ENCODE measurements at places on chromosomes 7 and 10. TPM values are rescaled to one million over a fixed set of nuclear protein-coding genes. Genes with fewer than 3 reads are reported as not detected.

DNA sequence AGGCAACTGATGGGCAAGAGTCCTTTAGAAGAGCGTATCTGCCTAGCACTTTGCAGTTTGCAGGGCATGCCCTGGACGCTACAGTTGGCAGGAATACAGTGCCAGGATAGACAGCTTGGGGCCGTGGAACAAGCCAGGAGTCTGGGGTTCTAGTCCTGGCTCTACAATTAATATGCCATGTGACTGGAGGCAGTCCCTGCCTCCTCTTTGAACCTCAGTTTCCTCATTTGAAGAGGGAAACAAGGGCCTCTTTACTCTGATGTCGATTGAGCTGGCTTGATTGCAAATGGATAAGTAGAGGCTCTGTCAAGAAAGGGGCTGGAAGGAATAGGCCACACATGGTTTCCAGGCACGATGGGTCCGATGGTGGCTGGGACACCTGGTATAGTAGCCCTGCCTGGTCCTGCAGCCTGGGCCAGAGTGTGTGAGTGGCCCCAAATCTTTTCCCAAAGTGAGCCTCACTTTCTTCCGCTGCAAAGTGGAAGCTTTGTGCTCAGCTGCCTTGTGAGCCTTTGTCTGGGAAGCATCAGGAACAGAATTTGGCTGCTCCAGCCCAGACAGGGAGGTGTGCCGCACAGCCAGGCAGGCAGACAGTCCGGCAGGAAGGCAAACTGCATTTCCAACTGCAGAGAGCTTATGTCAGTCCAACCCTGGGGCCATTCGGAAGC lies 111.4 kb upstream of the PPIF start:
- no peak for DNase-seq

- DNase-seq: no peak
Measured at GRCh38 chr7:93228302-93228701, 2.0 kb upstream of the HEPACAM2 start.

DNA sequence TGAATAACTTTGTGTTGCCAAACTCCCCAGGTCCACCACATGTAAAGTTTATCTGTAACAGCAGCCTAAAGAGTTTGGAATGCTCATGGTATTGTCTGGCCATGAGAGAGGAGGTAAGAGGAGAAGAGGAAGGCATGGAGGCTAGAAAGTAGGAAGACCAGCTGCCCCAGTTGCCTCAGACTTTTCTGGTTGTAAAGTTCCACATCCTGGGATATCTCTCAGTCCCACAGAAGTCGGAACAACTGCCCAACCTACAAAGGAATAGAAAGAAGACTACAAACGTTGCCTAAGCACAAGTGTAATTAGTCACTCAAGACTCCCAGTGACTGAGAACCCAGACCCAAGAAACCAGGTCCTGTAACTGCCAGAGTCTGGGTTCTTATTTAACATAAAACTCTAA lies 47.3 kb downstream of the CREB3L2 start:
- DNase-seq: no peak

DNA sequence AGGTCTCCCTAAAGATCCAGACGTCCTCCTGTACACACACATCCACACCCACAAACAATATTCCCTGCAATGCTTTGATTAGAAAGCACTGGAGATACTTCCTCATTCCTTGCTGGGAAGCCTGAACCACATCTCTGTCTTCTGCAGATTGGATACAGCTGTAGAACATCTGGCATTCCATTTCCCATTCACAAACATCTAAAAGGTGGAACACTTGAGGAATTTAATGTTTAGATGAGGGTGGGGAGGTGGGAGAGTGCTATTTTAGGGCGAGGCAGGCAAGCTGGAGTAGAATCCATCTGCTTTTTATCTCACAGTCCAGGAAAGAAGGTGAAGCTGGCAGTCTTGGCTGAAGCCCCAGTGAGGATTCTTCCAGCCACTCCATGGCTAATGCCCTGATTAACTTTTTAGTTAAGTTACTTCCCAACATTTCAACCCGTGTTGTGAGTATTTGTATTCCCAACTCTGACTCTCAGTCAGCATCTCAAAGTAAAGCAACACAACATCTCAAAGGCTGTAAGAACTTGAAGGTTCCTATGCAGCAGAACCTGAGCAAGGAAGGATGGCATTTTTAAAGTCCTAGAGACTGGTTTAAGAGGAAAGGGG lies 46.1 kb downstream of the CYTH3 start:
- DNase-seq: no peak

PON1 gene
- total RNA-seq: 0.31 TPM

GRCh38 chr7:44368455-44368854 lies 43.1 kb upstream of the CAMK2B start:
- no peak for DNase-seq

DNA sequence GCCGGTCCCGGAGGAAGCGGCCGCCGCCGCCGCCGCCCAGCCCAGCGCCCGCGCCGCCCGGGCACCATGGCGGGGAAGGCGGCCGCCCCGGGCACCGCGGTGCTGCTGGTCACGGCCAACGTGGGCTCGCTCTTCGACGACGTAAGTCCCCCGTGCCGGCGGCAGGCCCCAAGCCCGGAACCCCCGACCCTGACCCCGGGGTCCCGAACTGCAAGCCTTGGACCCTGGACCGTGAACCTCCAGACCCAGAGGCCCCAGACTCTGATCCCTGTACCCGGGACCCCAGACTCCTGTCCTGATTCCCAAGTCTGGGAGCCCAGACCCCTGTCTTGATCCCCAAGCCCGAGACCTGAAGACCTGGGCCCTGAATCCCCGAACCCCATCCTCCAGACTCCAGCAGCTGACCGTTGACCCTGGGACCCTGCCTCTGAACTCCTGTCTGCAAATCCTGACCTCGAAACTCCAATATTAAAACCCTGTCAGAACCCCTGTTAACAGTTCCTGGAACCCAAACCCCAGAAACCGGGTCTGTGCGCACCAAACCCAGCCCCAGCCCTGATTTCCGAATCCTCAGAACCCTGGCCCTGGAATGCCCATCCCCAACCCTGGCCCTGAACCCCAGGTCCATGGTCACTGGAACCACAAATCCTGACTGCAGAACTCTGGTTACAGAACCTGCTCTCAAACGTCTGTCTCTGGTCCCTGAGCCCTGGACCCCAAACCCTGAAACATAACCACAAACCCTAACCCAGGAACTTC lies 623 bp downstream of the INPP5A start:
- no peak for DNase-seq

DKK1 gene
- total RNA-seq: not detected

- no peak for DNase-seq
Measured at GRCh38 chr7:107609811-107610261, 29.8 kb downstream of the BCAP29 start.

TMEM213 gene
- total RNA-seq: not detected

PSPH gene
- total RNA-seq: 4.7 TPM

GRCh38 chr7:108014747-108015682 lies 12.1 kb upstream of the LAMB1 start:
- DNase-seq: no peak

PTF1A gene
- total RNA-seq: not detected

DNA sequence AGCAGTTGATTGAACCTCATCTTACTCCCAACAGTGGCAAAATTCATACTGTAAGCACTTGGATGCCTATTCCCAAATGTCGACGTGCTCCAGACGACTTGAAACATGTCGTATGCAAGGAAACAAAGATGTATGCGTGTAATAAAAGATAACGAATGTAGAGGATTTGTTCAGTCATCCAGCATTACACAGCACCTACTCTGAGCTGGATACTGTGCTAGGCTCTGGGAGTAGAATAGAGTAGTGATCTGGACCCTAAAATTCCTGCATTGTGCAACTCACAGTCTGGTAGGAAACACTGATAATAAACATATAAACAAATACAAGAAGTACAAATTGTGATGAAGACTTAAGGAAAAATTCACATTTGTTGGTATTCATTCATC lies 5.6 kb upstream of the TBX20 start:
- no peak for DNase-seq

GRCh38 chr10:43594944-43595589 lies 11.2 kb upstream of the ZNF485 start:
- DNase-seq: no peak

- DNase-seq: no peak
Measured at GRCh38 chr7:21092766-21093702, 306.3 kb upstream of the SP8 start.

TRIL gene
- total RNA-seq: 0.85 TPM

ACADSB gene
- 40.2 TPM for total RNA-seq

DNA sequence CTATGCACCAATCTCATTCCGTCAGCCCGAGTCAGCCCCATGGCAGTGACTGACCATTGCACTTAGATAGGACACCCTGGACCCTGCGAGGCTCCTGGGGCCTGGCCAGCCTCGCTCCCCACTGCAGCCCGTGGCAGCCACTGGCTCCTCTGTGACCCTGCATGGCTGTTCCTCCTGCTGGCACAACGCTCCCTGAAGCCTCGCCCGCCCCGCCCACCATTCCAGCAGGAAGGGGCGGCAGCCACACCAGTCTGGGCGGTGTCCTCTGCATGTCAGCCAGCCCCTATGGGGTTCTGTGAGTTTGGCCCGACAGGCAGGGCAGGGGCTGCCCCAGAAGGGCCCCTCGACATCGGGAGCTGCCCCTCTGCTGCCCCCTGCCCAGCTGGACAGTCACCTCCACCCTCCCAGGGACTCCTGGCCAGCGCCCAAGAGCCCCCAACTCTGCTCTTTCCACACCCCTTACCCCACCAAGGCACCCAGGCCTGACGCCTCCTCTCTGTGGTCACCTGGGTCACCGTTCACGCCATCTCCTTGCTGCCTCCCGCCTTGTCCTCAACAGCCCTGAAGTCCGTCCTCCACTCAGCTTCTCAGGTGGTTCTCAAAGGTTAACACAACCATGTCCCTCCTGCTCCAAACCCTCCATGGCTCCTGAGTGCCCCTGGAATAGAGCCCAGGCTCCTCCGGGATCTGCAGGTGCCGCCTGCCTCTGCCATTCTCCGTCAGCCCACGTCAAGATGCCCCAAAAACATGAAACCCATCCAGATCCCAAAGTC lies 103.5 kb downstream of the MICALL2 start:
- DNase-seq: no peak

- DNase-seq: no peak
Measured at GRCh38 chr10:124691421-124692099, 52.6 kb downstream of the FAM53B start.

RARRES2 gene
- 4.7 TPM for total RNA-seq

- no peak for DNase-seq
Measured at GRCh38 chr7:141991140-141991539, 4.5 kb upstream of the MGAM start.

- no peak for DNase-seq
Measured at GRCh38 chr7:81685270-81685868, 84.5 kb downstream of the HGF start.

DNA sequence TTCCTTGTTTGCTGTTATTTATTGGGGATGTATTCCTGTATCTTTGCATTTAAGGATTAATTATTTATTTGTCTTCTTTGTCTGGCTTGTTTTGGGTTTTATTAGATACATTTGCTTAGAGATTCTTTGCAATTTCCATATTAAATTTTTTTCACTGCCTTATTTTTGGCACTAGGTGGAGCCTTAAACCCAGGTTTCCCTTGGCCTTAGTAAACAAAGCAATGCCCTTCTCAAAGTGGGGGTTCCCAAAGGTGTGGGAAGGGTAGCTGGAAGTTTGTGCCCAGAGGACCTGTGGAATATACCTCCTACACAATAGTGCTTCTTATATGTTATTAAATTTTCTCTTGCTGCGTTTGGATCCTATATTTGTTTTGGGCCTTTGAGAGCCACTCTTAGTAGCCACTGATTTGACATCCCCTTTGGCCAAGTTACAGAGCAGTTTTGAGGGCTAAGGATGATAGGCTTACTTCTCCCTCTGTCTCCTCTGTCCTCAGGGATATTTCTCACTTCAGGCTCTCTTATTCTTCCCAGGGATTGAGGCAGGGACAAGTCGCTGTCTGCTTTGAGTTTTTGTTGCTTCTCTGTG lies 162.3 kb downstream of the ITGB1 start:
- DNase-seq: no peak

DNA sequence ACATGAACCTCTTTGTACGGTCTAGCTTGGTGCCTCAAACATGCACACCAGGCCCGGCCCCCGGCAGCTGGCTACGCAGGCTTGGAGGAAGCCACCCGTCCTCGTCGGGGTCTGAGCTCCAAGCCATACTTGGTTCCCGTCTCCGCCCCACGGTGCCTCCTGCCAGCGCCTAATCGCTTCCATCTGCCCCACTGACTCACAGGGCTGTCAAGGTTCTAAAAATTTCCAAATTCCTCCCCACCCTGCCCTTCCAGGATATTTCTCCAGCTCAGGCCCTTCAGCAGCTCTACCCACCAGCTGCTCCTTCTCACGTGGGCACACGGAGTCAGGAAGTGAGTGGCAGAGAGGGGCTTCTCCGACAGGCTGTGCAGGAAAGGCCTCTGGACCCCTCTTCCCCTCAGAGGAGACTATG lies 38.8 kb downstream of the TMEM270 start:
- DNase-seq: peak; percentile 40

DNA sequence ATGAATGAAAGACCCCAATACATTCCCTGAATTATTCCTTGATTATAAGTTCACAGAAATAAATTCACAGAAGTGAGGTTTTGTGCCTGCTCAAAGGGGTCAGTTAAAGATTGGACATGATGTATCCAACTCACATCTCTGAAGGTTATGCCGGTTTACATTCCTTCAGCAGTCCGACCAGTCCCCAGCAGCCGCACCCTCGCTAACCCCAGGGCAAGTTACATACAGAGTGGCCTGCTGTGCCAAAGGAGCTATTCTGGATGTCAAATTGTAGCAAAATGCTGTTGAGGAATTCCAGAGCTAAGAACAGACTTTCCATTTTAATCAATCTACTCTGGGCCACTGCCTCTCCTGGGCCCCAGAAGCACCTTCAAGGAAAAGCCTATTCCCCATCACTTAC lies 20.3 kb downstream of the PSAP start:
- no peak for DNase-seq

All from gastrocnemius medialis (tissue), 4 donors.